K562 (cell line): ENCODE measurements at places on chromosomes 1 and 21. TPM values are rescaled to one million over a fixed set of nuclear protein-coding genes. Genes with fewer than 3 reads are reported as not detected.

DNA sequence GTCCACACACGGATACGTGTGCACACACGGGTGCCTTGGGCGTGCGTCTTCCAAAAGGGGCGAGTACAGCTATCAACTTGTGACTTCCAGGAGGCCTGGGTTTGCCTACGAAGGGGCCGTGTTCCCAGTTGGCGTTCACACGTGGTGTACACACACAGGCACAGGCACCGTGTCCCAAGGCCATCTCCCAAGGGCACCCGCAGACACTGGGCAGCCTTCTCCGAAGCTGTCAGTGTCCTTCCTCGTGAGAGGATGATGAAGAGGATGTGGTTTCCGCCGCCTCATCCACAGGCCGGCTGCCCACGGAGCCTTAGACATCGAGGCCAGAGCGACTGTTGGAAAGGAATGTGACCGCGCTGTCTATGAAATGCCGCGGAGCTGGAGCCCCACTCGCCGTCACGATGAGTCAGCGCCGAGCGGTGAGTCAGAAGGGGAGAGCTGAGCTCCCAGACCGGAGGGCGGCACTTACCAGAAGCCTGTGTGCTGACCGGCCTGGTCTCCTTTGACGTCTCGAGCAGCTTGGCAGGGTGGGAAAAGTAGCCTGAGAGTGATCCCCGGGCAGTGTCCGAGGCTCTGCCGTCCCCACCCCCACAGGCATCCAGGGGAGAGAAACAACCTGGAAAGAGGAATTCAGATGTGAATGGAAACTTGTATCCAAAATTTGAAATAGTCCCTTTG, 141.4 kb upstream of the ARHGEF16 start:
- peak; percentile 80 for DNase-seq
- H3K4me3 ChIP-seq, result no peak overlapping the region
- H3K27ac ChIP-seq, result peak overlapping the region; percentile 11; the same call in 2 of the 3 replicates
- H3K36me3 ChIP-seq, result no peaks in the 10 kb centered on the region
- peaks cover 12% of the 10 kb centered on the region for H3K27me3 ChIP-seq

DNA sequence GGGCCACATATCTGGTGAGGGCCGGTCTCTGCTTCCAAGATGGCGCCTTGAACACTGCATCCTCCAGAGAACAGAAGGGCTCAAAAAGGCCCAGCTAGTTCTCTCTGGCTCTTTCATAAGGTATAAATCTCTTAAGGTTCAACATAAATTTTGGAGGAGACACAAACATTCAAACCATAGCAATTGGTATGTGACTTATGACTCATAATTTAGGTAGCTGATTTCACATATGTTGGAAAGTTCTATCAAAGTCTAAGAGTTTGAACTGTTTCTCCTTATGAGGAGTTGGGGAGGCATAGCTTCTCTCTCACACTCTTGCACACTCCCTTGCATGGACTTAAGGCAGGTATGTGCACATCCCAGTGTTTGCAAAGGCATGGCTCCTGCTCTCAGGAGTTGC, 5.1 kb upstream of the FYB2 start:
- H3K4me1 ChIP-seq, result no peaks in the 10 kb centered on the region
- H3K4me3 ChIP-seq, result no peak overlapping the region
- H3K36me3 ChIP-seq, result no peaks in the 10 kb centered on the region
- no peaks in the 10 kb centered on the region for H3K27me3 ChIP-seq
- no peak for DNase-seq
- no peak overlapping the region for H3K27ac ChIP-seq

- peaks cover 21% of the 10 kb centered on the region for H3K4me1 ChIP-seq
- H3K27me3 ChIP-seq, result no peaks in the 10 kb centered on the region
- H3K27ac ChIP-seq, result peak within 1 kb of the TSS; percentile 98
- peaks cover 32% of the 10 kb centered on the region for H3K36me3 ChIP-seq
- peak within 1 kb of the TSS; percentile 75 for H3K4me3 ChIP-seq
Measured at GRCh38 chr1:184051485-184052193, at the start of gene TSEN15. Gene TSEN15 (plus strand): TSS chr1:184051730. CDS start chr1:184051756, 26 bp downstream.

MYCL gene
- 19.7 and 22.0 TPM in 2 replicates for total RNA-seq

PAPPA2 gene
- 0.07 and 0.09 TPM in 2 replicates for total RNA-seq
